ENCODE measurements at places on chromosomes 12 and 14. TPM values are rescaled to one million over a fixed set of nuclear protein-coding genes. Genes with fewer than 3 reads are reported as not detected.

DNA sequence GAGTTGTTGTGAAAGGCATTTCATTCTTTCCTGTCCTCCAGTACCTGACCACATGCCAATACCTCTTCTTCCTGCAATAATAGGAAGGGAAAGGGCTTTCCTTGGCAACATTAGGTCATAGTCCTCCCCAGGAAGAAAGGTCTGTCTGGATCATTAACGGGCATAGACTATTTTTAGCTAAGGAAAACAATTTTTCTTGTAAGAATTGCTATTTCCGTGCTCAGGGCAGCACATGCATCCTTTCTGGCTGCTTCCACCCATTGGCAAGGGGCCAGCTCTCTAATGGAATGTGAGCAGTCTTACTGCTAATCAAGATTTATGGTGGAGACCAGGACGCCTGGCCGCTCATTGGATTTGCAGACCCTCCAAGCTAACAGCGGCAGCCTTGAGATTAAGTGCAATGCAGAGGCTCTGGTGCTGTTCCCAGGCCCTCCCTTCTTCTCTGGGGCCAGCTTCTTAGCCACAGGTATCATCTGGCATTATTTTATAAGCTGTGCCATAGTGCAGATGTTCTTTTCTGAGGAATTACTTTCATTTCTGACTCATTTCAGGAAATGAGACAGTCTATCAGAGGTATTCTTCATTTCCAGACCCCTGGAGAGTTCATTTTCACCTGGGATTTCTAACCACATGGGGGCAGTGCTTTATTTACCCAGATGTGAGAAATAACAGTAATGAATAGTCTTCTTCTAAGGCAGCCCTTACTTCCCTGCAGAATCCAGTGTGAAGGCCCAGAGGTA is 52.9 kb downstream of the ANO6 start:
- ATAC-seq, result peak; percentile 65

The CMAS gene
- 25.8 TPM for total RNA-seq

GRCh38 chr12:89567691-89568239 is 41.9 kb upstream of the POC1B start:
- ATAC-seq, result no peak

DNA sequence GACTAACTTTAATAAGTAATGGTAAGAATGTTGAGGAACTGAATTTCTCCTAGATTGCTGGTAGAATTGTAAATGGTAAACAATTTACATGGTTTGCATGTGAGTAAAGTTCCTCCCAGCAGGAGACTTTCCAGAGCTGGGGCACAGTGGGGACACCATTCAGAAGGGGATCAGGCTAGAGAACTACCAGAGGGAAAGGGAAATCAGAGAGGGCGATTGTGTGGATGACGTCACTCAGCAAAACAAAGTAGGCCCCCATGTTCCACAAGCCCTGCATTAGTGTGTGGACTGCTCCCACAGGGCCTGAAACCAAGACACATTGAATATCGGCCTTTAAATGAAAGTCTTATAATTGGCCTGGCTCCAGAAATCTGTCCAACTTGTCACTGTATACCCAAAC is 9.5 kb downstream of the RNASE11 start:
- no peak for ATAC-seq

The ETFBKMT gene
- 2.7 TPM for total RNA-seq

DNA sequence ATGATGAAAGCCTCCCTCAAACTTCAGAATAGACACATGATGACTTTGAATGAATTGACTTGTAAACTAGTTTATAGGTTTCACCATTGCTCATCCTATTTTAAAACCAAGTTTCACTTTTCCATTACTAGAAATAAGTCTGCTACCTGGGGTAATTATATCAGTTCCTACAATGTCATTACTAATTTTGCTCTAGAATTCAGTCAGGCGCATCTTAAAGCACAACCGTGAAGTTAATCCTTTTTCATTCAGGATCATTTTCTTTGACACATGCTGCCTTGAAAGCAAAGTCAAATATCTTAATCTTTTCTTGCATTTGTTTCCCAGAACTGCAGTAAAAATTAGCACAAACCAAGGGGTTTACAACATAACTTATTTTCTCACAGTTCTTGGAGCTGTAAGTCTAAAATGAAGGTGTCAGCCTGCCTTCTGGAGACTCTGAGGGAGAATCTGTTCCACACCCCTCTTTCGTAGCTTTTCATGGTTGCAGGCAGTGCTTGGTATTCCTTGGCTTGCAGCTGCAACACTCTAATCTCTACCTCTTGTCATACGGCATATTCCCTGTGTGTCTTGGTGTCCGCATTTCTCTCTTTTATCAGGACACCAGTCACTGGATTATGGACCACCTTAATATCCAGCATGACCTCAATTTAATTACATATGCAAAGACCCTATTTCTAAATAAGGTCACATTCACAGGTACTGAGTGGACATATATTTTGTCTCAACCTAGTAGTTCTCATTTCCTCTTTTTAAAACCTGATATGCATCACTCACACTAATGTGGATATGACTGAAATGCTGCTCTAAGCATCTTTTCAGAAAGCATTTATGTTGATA is 114.3 kb upstream of the PDZRN4 start:
- no peak for ATAC-seq

GRCh38 chr14:85428926-85429325 is 101.0 kb upstream of the FLRT2 start:
- no peak for ATAC-seq

DNA sequence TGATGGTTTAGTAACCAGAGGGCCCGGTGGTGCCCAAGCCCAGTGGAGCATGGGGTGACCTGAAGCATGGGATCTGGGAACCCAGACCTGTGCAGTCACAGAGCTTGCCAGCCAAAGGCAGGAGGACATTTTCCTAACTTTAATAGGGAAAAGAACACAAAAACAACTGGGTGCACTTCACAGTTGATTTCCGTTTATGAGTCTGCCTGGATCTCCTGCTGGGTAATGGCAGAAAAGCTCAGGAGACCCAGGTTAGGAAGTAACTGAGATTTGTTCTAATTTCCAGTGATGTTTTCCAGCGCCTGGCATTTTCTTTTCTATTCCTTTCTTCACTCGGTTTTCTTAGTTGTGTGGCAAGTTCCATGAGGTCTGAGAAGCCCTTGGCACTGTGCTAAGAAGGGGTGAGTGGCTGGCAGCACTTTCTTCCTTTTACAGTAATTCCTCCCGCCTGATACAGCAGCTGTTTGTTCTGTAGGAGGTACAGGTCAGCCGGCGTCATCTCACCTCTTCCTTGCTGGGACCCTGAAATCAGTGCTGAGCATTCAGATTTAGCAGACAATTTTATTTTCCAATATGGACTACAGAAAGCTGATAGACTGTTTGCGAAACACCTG is 5.1 kb downstream of the CACNA1C start:
- no peak for ATAC-seq

- no peak for ATAC-seq
Measured at GRCh38 chr12:91958816-91959215, 186.8 kb downstream of the BTG1 start.

GRCh38 chr14:101186992-101187815 is 283.7 kb upstream of the RTL1 start:
- no peak for ATAC-seq

Data from gastroesophageal sphincter (tissue), 4 donors.